ENCODE measurements at places on chromosomes 6 and 20.

GRCh38 chr6:129253242-129253641 is 370.3 kb downstream of the LAMA2 start:
- DNase-seq = no peak

GRCh38 chr6:27250277-27251111 is 3.0 kb downstream of the PRSS16 start:
- no peak for DNase-seq

- DNase-seq = no peak
Observed at GRCh38 chr6:2102966-2103365, 142.4 kb downstream of the GMDS start.

- DNase-seq = no peak
Observed at GRCh38 chr6:166344240-166344639, 1.9 kb upstream of the SFT2D1 start.

- DNase-seq = no peak
Observed at GRCh38 chr6:144127097-144127496, 23.2 kb upstream of the STX11 start.

GRCh38 chr6:3751077-3751729 is at the start of gene PXDC1:
Gene PXDC1 (minus strand): TSS chr6:3751713. CDS start chr6:3751531, 182 bp downstream.
- no peak for DNase-seq

- DNase-seq = no peak
Observed at GRCh38 chr6:80454197-80454596, 347.7 kb downstream of the BCKDHB start.

DNA sequence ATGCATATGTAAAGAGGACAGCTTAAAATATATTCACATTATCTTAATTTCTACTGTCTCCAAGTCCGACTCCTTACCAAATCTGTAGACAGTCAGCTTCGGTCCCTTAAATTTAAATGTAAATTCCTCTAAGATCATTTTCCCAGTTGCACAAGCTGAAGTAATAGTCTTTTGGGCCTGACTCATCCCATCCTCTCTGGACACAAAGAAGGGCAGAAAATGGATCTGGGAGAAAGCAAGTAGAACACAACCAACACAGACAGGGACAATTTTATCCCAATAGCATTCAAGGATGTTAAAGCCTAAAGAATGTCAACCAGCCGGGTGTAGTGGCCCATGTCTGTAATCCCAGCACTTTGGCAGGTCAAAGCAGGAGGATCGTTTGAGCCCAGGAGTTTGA is 228.3 kb downstream of the ARHGAP18 start:
- DNase-seq = no peak

DNA sequence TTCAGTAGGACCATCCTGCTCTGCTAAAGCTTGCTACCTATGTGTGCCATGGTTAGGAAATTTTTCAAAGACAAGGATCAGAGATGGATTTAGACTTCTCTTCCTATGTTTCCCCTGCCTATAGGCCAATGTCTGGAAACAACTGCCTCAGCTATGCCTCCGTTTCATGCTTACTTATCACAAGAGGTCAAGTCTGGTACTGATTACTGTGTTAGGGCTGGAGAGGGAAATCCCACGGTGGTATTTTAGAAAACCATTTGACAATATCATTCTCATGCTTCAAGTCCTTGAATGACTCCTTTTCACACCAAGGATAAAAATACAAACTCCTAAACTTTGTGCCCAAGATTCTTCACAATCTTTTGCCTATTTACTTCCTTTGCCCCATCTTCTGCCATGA is 484.3 kb downstream of the DHX35 start:
- DNase-seq = no peak

GRCh38 chr6:53349209-53349693 is 501 bp upstream of the ELOVL5 start:
- no peak for DNase-seq

GRCh38 chr6:69985180-69985579 is 118.8 kb downstream of the COL19A1 start:
- no peak for DNase-seq

DNA sequence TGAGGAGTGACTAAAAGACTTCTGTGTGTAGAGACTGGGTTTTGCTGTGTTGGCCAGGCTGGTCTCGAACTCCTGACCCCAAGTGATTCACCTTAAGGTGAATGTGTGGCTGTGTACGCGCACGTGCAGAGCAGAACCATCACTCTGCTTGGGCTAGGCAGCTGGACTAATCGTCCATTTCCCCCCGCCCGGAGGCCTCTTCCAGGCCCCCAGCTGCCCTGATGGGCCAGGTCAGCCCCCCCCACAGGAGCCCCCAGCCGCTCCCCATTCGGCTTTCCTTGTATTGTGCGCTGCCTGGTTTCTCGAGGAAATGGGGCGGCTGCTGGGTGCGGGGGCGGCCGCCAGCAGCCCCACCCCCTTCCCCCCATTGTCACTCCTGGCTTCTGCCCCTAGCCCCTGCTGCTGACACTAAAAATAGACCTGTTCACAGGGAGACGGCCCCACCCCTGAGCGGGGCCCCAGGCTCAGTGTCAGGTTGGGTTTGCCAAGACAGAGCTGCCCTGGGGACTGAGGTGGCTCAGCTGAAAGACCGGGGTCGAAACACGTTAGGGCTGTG is 24.6 kb upstream of the CSNK2A1 start:
- no peak for DNase-seq

DNA sequence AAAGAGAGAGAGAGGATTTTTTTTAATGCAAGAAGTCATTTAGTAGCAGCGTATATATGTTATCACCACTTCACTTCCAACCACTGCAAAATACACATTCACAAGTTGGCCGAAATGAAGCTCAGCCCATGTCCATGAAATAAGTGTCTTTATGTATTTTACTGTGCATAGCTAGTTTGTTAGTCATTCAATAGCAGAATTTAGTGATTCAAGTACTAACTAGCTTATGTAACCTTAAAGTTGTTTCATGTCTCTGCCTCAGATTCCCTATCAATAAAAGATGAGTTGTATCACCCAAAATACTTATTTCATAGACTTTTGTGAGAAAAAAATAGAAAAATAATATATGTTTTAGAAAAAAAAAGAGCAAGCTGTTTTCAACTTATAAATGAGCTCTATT is 153.7 kb upstream of the PRDM1 start:
- DNase-seq = no peak

- no peak for DNase-seq
Observed at GRCh38 chr6:108557494-108558371, 3.0 kb upstream of the FOXO3 start.

DNA sequence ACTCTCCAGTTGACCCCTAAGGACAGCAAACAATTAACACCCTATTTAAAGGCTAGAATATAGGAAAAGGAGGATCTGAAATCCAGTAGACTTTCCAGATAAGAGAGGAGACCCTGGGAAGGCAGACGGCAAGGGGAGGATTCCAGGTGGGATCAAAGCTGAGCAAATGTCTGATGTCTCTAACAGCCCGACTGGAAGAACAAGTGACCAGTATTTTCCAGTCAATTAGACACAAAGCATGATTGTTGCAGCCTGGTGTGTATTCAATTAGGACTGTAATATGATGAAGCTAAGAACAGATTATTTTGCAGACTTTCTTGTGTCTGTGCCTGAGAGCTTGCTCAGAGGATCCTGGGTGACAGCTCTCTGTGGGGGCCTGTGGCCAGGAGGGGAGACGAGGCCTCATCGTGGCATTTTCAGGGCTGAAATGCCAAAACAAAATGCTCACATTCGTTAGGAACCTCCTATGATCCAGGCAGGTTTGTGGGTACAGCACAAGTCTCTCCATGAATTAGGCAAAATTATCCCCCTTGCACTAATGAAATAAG is 471.8 kb upstream of the AGPAT4 start:
- DNase-seq = peak; percentile 9

DNA sequence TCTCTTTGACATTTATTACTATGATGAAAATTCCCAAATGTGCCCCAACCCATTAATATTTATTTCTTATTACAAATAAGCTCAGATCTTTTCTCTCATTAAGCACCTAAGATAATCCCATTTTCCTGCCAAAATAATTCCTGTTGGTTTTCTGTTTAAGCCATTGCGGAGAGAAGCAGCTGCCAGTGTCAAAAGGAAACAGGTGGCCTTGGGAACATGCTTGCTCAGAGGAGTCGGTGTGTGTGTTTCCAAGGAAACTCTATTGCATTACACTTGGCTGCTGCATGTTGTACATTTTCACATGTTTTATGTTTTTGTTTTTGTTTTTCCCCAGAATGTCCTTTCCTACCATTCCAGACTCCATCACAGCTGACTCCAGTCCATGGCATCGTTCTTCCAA is 56.4 kb downstream of the CD24 start:
- no peak for DNase-seq

GRCh38 chr6:140979642-140980091 is 1153.1 kb upstream of the GJE1 start:
- no peak for DNase-seq

DNA sequence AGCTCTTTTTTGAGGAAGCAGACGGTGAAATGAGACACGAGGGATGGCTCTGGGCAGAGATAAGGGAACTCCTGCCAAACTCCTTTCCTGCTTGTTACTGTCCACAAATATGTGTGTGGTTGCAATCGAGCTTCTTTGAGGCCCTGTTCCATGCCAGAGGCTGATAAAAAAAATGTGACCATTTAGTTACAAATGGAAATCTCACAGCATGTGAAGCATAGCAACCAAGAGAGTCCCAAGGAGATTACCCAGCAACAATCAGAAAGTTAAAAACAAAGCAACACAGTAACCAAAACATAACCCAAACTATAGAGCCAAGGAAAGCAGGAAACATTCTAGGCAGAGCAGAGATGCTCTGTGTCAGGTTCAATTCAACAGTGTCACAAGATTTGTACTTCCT is 35.4 kb upstream of the HMGN3 start:
- DNase-seq = no peak

GRCh38 chr20:16821211-16822089 is 73.3 kb downstream of the OTOR start:
- DNase-seq = peak; percentile 40

DNA sequence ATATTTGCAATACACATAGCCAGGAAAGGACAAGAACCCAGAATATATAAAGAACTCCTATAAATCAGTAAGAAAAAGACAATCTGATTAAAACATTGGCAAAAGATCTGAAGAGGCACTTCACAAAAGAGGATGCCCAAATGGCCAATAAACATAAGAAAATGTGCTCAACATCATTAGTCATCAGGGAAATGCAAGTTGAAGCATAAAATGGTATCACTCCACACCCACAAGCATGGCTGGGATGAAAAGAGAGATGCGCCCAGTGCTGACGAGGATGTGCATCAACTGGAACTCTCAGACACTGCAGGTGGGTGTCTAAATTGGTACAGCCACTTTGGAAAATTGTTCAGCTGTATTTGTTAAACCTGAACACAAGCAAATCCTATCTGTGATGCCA is 42.4 kb upstream of the MLN start:
- no peak for DNase-seq

- no peak for DNase-seq
Observed at GRCh38 chr6:89984926-89985750, 90.9 kb downstream of the GJA10 start.

DNA sequence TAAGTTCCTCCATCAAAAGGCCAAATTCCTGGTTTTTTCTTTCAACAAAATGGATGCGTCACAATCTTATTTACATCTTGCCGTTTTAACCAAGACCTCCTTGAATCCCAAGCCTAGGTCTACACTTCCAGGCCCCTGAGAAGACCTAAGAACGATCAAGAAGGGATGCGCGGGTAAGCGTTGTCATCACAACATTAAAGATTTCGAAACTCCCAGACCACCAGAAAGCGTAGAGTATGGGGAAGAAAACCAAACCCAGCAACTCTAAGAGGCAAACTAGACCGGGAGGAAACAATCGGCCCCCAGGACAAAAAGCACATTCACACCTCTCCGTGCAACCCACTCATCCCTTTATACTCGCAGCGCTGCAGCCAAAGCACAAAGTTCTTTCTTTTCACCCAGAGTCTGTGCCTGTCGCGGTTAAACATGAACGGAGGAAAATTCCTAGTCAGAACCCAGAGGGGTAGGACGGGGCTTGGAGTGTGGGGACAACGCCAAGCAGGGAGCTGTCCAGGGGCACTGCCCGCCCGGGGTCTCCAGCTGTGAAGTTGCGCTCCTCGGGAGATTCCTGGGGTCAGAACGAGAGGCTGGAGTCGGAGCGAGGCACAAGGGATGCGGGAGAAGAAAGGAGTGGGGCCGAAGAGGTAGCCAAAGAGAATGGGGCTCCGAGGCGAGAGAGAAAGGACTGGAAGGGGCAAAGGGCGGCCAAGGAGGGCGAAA is 725 bp downstream of the OSER1 start:
- DNase-seq = no peak

GRCh38 chr20:54407459-54407858 is 67.9 kb upstream of the DOK5 start:
- DNase-seq = no peak

- DNase-seq = no peak
Observed at GRCh38 chr20:12047838-12048432, 130.2 kb downstream of the BTBD3 start.

DNA sequence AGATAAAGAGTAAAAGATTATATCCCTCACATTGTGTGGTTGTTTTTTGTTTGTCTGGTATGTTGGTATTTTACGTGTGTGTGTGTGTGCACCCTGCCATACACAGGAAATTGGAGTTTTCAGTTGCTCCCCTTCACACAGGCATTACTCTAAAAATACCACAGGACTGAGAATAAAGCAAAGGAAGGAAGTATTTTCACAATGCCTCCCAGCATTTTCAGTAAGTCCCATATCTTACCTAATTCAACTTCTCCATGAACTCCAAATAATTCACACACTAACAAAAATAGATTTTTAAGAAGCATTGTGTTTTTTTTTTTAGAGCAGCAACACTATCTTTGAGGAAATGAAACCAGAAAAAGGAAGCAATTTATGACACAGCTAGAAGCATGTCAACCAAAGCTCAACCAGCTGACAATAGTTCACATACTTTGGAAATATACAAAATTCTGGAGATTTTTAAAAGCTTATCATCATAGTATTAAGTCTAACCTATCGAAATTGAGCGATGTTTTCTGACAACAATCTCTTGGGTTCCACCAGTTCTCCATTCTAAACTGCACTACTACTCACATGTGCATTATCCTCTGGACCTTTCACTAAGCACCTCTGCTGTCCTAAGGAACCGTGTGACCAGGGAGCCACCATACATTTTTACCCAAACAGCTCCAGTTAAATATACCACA is 2.1 kb downstream of the UBE2J1 start:
- DNase-seq = no peak

DNA sequence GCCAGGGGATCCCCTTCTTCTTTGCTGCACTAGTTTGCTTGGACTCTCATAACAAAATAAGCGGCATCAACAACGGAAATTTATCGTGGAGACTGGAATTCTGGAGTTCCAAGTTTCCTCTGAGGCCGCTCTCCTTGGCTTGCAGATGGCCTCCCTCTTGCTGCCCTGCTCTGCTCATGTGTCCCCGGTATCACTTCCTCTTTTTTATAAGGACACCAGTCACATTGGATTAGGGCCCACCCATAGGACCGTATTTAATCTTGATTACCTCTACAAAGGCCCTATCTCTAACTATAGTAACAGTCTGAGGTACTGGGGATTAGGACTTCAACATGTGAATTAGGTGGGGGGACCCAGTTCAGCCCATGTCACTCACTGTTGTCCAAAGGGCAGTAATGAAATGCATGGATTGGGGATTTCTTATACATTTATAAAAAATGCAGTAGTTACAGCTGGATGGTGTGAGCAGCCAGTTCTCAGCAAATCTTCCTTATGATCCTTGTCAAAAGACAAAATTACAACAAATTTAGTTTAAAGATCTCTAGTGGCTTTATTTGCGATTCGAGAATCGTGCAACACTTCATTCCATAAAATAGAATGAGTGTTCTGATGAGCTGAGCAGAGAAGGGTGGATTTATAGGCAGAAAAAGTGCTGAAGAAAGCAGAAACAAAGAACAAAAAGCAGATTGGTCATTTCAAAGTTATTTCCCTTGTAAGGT is 59.3 kb upstream of the AKAP12 start:
- no peak for DNase-seq

- no peak for DNase-seq
Observed at GRCh38 chr6:64874776-64875175, 832.2 kb downstream of the EYS start.
